Activated CD8-positive, alpha-beta T cell treated with anti-CD3 and anti-CD28 coated beads for 36 hours (primary cell): ENCODE measurements at places on chromosomes 5 and 9. TPM values are rescaled to one million over a fixed set of nuclear protein-coding genes. Genes with fewer than 3 reads are reported as not detected.

Gene IFNB1
- 0.87 TPM for total RNA-seq

GRCh38 chr5:76675364-76675763, 40.6 kb upstream of the F2R start:
- DNase-seq, result no peak

DNA sequence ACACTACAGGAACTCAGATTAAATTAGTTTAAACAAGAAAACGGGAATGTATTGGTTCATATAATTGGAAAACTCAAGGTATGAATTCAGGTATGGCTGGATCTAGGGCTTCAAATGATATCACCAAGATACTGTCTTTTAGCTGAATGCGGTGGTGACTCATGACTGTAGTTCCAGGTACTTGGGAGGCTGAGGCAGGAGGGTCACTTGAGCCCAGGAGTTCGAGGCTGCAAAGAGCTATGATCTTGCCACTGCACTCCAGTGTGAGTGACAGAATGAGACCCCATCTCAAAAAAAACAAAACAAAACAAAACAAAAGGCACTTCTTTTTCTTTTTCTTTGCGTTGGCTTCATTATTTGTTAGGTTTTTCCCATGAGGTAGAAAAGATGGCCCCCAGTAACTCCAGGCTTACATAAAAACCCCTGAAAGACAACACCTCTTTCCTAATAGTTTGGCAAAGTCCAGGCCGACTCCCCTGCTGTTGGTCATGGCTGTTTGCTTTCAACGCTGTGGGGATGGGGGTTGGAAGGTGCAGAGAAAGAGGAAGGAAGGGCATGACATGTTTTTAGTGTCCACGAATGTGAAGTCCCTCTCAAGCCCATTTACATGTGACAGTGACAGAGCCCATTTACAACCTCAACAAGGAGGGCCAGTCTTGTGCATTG, 39.8 kb upstream of the CRB2 start:
- DNase-seq, result no peak

- no peak for DNase-seq
Measured at GRCh38 chr5:150644514-150644913, 4.1 kb downstream of the SYNPO start.
